Stimulated activated CD4-positive, alpha-beta T cell treated with anti-CD3 and anti-CD28 coated beads, Interleukin-1b, Interleukin-23, amount 100 ng/mL, for 1 hour (primary cell): ENCODE measurements at places on chromosomes 13 and 19.

DNA sequence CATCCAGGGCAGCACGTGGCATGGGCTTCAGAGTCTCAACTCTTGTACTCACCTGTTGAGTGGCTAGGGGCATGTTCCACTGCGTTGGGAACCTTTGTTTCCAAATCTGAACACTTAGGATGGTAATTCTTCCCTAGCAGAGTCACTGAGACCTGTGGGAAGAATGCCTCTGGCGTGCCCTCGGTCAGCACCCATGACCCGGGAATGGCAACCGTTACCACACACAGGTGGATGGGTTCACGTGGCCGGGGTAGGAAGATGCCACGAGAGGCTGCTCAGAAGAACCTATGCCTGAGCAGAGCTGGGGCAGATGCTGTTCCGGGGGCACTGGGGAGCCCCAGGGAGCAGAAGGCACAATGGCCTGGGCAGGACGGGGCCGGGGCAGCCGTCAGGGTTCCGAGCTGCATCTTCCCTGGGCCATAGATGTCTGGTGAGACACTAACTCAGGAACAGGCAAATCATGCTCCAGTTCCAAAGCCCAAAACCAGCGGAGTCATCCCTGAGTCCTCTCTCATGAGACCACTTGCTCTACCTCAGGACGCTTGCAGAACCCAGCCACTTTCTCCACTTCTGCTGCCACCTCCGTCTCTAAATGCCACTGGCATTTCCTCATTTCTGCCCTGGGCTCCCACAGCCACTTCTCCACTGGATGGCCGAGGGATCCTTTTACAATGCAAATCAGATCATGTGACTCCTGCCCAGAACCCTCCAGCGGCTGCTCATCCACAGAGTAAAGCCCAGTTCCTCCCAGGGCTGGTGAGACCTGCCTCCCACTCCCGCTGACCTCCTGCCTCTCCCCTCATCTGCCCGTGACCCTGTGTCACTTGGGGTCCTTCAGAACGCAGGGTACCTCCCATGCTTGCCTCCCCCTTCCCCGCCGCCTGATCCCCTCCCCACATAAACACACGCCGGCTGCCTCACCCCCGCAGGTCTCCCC is 36.7 kb downstream of the FAM124A start:
- DNase-seq, result no peak

DNA sequence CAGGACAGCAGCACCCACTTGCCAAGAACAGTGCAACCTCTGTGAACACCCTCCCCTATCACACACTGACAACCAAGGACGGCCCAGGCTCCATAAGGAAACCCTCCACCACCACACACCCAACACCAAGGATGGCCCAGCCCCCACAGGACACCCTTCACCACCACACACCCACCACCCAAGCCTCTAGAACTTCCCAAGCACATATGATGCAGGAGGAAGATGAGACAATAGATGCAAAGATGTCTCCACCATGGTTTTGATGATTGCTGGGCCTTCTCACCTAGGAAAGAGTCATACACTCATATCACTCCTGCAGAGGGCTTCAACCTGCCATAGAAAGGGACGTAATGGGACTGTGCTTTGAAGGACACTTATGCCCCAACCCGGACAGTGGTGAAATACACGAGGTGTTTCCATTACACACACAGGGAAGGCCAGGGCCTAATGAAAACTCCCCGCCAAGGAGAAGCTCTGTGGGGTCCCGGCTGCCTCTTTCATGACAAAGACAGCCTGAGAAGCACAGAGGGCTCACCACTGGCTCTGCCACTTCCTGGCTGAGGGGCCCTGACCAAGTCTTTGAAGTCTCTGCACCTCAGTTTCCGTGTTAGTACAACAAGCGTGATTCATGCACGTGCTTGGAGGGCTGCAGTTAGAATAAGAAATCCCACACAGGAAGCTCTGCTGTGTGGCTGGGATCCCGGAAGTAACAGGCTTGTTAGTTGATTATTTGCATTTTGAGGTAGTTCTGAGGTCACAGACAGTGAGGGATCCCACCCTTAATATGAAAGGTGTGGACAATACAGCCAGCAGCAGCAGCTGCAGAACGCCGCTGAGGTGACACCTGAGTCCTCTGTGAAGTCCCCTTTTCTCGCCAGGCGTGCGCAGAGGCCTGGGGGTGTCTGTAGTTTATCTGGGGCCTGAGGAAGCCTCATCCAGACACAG is 61.9 kb upstream of the ATP12A start:
- DNase-seq, result no peak

DNA sequence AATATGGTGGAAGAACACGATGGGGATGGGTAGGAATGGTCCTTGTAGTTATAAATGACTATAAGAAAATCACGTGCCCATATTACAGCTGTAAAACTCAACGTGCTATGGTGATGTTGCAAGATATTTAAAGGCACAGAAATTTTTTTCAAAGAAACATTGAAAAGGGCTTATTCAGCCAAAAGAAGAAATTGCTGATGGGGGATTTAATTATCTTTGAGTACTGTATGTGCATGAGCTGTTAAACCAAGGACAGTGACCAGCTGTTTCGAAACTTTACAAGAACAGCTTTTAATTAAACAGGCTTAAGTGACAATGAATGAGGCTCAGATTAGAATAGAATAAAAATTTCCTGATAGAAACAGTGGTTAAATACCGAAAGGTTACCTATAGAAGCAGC is 339.0 kb downstream of the HS6ST3 start:
- no peak for DNase-seq

DNA sequence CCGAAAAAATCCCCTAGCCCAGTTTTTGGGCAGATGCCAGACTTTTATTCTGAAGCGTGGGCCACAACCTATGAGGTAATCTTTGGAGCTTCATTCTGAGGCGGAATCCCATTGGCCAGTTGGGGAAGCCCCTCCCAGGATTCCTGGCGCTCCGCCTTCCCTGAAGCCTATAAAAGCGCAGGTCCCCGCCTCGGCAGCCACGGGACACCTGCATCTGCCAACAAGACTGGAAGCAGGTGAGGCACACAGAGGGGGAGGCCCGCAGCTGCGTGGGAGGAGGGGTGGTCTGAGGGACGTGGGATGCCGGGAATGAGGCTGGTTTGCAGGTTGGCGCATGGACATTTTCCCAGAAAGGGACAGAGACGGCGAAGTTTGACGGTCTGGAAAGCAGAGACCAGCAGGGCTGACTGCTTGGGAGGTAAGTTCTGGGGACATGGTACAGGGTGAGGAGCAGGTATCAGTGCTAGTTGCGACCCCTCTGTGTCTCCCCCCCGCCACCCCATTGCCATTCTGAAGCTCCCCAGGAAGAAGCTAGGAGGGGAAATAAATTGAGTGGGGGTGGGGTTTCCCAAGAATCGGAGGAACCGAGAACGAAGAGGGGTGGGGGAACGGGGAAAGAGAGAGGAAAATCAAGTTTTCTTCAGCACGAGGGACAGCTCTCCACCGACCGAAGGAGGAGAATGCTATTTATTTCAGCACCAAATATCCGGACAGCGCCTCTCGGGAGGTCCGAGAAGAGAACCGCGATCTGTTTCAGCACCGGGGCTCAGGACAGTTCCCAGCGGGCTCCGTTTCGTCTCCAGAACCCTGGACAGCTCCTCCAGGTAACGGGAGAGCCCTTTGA is 22.4 kb upstream of the FEM1A start:
- peak; percentile 51 for DNase-seq

DNA sequence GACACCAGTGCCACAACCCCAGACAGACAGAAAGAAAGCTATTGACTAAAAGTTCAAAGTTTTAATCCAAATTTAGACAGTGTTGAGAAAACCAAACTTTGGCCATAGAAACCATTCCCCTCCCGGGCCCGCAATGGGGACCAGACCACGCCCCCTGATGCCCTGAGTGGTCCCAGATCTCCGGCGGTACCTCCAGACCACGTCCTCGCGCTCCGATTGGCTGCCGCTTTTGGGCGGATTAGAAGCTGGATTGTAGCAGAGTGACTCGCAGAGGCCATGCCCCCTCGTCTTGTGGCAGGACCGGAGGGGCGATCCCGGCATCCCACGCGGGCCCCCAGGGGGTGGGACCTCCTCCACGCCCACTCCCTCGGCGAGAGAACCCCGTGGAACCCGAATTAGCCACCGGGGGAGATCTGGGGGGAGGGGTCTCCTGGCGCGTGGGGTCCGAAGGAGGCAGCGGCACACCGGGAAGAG is 797 bp upstream of the HSD17B14 start:
- DNase-seq, result peak; percentile 56

- no peak for DNase-seq
These were observed 4.8 kb downstream of the LENG9 start for GRCh38 chr19:54458648-54459281.

DNA sequence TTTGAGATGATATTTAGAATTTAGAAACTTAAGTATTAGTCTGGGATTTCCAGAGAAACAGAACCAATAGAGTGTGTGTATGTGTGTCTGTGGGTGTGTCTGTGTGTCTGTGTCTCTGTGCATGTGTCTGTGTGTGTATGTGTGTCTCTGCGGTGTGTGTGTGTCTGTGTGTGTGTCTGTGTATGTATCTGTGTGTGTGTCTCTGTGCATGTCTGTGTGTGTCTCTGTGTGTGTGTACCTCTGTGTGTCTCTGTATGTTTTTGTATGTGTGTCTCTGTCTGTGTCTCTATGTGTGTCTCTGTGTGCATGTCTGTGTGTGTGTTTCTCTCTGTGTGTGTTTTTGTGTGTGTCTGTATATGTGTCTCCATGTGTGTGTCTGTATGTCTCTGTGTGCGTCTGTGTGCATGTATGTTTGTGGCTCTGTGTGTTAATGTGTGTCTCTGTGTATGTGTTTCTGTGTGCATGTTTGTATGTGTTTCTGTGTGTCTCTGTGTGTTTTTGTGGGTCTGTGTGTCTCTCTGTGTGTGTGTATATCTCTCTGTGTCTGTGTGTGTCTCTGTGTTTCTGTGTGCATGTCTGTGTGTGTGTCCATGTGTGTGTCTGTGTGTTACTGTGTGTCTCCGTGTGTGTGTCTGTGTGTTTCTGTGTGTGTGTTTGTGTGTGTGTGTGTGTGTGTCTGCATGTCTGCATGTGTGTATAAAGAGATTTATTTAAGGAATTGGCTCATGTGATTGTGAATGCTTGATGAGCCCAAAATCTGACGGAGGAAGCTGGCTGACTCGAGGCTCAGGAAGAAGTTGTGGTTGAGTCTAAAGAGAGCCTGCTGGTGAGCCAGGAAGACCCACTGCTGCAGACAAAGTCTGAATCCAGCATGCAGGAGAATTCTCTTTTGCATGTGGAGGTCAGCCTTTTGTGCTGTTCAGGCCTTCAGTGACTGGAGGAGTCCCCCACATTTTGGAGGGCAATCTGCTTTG is 22.2 kb downstream of the GPR42 start:
- no peak for DNase-seq

- no peak for DNase-seq
These were observed 638 bp downstream of the USPL1 start for GRCh38 chr13:30618186-30618929.

GRCh38 chr13:41122838-41123237 is 9.8 kb downstream of the KBTBD6 start:
- DNase-seq, result no peak

- DNase-seq, result no peak
These were observed 136.4 kb downstream of the STOML3 start for GRCh38 chr13:38854226-38854625.
